ENCODE measurements at places on chromosomes 6 and 20. TPM values are rescaled to one million over a fixed set of nuclear protein-coding genes. Genes with fewer than 3 reads are reported as not detected.

Gene CTAGE9
- total RNA-seq = not detected

Gene TNFRSF6B
- 10.2 TPM for total RNA-seq

Gene IL20RA
- not detected for total RNA-seq

Gene ESF1
- 16.8 TPM for total RNA-seq

Gene HEY2
- total RNA-seq = 1.1 TPM

Gene PNPLA1
- total RNA-seq = not detected

Gene SLC22A16
- total RNA-seq = not detected

Gene NUS1
- 14.3 TPM for total RNA-seq

Gene SLC17A3
- not detected for total RNA-seq

Measured in endothelial cell of coronary artery (primary cell).